ENCODE measurements at places on chromosomes 16 and 17.

- no peak for DNase-seq
Observed at GRCh38 chr16:87824016-87824990, 45.0 kb downstream of the SLC7A5 start.

- no peak for DNase-seq
Observed at GRCh38 chr16:87657621-87658192, 55.4 kb downstream of the JPH3 start.

- no peak for DNase-seq
Observed at GRCh38 chr17:65181237-65182061, 44.3 kb downstream of the RGS9 start.

- no peak for DNase-seq
Observed at GRCh38 chr16:76478105-76478504, 200.9 kb downstream of the CNTNAP4 start.

GRCh38 chr16:80536238-80536637 lies 4.6 kb upstream of the DYNLRB2 start:
- DNase-seq, result no peak

GRCh38 chr16:22388101-22388644 lies 13.8 kb upstream of the CDR2 start:
- DNase-seq, result no peak
